Endothelial cell of umbilical vein (primary cell): ENCODE measurements at places on chromosomes 6 and 20. TPM values are rescaled to one million over a fixed set of nuclear protein-coding genes. Genes with fewer than 3 reads are reported as not detected.

MYBL2 gene
- total RNA-seq, result 105 and 107 TPM in 2 replicates

BMP2 gene
- 11.1 and 15.7 TPM in 2 replicates for total RNA-seq

HAO1 gene
- not detected in 2 replicates for total RNA-seq

F13A1 gene
- not detected in 2 replicates for total RNA-seq

OPRL1 gene
- total RNA-seq, result 1.9 and 2.2 TPM in 2 replicates

PHACTR3 gene
- total RNA-seq, result not detected in 2 replicates

CAPN11 gene
- total RNA-seq, result 1.4 and 1.8 TPM in 2 replicates

BNIP5 gene
- not detected in 2 replicates for total RNA-seq

RIPOR3 gene
- total RNA-seq, result not detected in 2 replicates

THBD gene
- total RNA-seq, result 20.3 and 28.0 TPM in 2 replicates

CENPW gene
- total RNA-seq, result 82.7 and 85.8 TPM in 2 replicates

PSORS1C2 gene
- total RNA-seq, result not detected in 2 replicates

TMEM242 gene
- 15.3 and 15.5 TPM in 2 replicates for total RNA-seq

HRH3 gene
- total RNA-seq, result not detected in 2 replicates

PROKR2 gene
- total RNA-seq, result not detected in 2 replicates

APOBEC2 gene
- total RNA-seq, result not detected in 2 replicates

ESR1 gene
- total RNA-seq, result not detected in 2 replicates

BPI gene
- total RNA-seq, result not detected in 2 replicates

PEDS1 gene
- total RNA-seq, result 62.7 and 71.9 TPM in 2 replicates

CDS2 gene
- total RNA-seq, result 48.1 and 49.0 TPM in 2 replicates

HEY2 gene
- total RNA-seq, result not detected in 2 replicates

ERVFRD-1 gene
- not detected in 2 replicates for total RNA-seq

MAS1 gene
- total RNA-seq, result not detected in 2 replicates

RAB44 gene
- 0.11 TPM in 1 of 2 replicates, not detected in the other for total RNA-seq

DDO gene
- not detected in 2 replicates for total RNA-seq

ZNF311 gene
- total RNA-seq, result 0.35 and 0.55 TPM in 2 replicates

ZKSCAN3 gene
- 4.9 and 6.9 TPM in 2 replicates for total RNA-seq

THEMIS gene
- not detected in 2 replicates for total RNA-seq

HUS1B gene
- total RNA-seq, result 1.2 and 1.8 TPM in 2 replicates

GTSF1L gene
- total RNA-seq, result not detected in 2 replicates

ADGRG6 gene
- 99.3 and 113 TPM in 2 replicates for total RNA-seq

PRICKLE4 gene
- 2.2 and 3.3 TPM in 2 replicates for total RNA-seq

GFRAL gene
- not detected in 2 replicates for total RNA-seq

LAMA2 gene
- total RNA-seq, result 0.75 and 0.99 TPM in 2 replicates

ADGRF5 gene
- 37.9 and 50.0 TPM in 2 replicates for total RNA-seq
